Cardiac septum (tissue), 1 donor: ENCODE measurements at places on chromosomes 13 and 19.

GRCh38 chr19:5787409-5788182 is 3.0 kb upstream of the PRR22 start:
- DNase-seq = no peak

DNA sequence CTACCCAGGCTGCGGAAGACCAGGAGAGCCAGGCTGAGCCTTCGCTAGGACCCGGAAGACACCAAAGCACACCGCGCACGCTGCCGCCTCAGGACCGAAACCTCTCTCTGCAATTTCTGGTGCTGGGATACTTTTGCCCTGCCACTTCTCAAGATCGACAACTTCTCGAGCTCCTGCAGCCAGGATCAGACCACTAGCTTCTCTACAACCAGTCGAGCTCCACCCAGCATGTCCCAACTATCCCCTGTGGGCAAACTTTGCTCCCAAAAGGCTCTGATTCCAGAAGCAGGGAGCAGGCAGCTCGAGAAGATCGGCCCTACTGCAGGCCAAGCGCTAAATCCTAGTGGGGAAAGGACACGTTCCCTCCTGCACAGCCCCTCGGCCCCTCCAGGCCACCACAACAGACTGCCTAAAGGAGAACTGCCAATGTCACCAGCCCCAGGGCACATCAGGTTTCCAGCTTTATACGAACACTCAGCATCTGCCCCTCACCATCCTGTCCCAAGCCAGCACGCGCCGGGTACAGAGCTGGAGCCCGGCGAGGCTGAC is 979 bp downstream of the AKAP8 start:
- no peak for DNase-seq

DNA sequence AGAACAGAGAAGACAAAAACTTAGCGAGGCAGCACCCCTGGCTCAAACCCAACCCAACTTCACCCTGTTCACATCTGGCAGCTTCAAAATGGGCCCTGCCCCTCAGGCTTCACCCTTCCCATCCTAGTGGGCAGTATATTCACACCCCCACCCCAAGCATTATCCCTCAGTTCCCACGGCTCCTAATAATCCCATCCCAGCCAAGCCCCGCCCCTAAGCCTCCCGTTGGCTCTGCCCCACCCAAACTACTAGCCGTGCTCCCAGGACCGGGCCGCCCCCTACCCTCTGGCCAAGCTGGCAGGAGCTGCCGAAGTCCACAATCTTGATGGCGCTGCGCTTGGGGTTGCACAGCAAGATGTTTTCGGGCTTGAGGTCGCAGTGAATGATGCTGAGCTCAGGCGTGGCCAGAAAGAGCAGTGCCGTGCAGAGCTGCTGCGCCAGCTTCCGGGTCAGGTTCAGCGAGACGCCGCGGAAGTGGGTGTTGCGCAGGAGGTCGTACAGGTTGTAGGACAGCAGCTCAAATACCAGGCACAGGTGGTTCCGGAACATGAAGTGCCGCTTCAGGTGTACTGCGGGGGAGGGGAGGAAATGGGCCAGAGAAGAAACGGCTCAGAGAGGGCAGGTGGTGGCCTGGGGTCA is 5.8 kb downstream of the DYRK1B start:
- peak; percentile 69 for DNase-seq

- no peak for DNase-seq
These were observed 6.6 kb upstream of the FBXW9 start for GRCh38 chr19:12703046-12703445.

GRCh38 chr13:31209172-31209840 is 9.5 kb downstream of the B3GLCT start:
- no peak for DNase-seq

DNA sequence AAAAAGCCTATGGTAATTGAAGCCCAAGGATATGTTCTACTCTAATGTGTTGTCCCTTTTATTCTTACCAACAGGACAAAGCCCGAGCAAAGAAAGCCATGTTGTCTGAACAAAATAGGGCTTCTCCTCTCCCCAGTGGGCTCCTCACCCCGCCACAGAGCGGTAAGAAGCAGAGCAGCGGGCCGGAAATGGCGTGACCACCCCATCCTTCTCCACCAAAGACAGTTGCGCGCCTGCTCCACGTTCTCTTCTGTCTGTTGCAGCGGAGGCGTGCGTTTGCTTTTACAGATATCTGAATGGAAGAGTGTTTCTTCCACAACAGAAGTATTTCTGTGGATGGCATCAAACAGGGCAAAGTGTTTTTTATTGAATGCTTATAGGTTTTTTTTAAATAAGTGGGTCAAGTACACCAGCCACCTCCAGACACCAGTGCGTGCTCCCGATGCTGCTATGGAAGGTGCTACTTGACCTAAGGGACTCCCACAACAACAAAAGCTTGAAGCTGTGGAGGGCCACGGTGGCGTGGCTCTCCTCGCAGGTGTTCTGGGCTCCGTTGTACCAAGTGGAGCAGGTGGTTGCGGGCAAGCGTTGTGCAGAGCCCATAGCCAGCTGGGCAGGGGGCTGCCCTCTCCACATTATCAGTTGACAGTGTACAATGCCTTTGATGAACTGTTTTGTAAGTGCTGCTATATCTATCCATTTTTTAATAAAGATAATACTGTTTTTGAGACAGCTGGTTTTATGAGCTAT is 12.0 kb downstream of the CCNE1 start:
- peak; percentile 7 for DNase-seq

- DNase-seq = no peak
These were observed 43.1 kb upstream of the STARD13 start for GRCh38 chr13:33328701-33329100.

GRCh38 chr19:30116984-30117555 is 175.0 kb downstream of the URI1 start:
- DNase-seq = no peak

- DNase-seq = no peak
These were observed 560 bp downstream of the NDUFA7 start for GRCh38 chr19:8320564-8321066.

GRCh38 chr13:75418997-75419396 is 63.0 kb downstream of the TBC1D4 start:
- no peak for DNase-seq

GRCh38 chr13:99415014-99415650 is 86.1 kb upstream of the TM9SF2 start:
- DNase-seq = peak; percentile 31

- DNase-seq = no peak
These were observed at the start of gene PPM1N for GRCh38 chr19:45498411-45499195. PPM1N (plus strand) TSS chr19:45498443; CDS start chr19:45498473, 30 bp downstream.

- DNase-seq = no peak
These were observed 6.4 kb downstream of the EGLN2 start for GRCh38 chr19:40805258-40805868.

DNA sequence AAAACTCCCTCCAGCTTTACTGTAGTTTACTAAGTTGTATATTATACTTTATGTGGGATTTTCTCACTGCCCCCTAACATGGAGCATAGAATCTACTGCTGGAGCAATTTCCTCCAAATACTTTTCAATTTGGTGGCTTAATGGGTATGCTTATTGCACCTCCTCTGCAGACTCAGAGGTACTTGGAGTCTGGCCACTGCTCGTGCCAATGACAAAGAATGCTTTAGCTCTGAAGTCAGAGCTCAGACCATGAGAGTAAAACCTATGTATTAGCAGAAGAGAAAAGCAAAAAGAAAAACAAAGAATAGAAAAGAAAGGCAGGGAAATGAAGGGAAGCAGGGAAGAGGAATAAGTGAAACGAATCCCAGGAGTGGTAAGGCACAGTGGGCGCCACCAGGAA is 71.9 kb downstream of the SUCLA2 start:
- no peak for DNase-seq

DNA sequence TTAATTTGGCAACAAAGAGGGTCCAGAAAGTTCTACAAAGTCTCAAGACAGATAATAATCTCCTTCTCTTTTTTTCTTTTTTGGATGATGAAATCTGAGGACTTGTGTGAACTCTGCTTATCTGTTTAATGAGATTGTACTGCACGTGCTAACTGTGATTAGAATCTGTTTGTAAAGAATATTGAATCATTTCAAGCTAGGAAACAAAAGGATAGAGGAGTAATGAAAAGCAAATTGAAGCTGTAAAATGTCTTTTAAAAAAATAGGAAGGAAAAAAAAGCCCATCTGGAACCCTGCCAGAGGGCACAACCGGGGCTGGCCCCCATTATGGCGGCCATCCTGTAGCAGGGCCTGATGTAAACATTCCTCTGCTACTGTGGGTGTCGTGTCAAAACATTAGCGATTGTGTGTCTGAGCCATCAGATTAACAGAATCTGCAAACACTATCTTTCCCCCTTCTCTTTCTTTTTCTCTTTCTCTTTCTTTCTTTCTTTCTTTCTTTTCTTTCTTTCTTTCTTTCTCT is 83.0 kb downstream of the FLT1 start:
- DNase-seq = no peak

GRCh38 chr13:113935001-113935844 is 38.7 kb downstream of the C13orf46 start:
- DNase-seq = peak; percentile 72

DNA sequence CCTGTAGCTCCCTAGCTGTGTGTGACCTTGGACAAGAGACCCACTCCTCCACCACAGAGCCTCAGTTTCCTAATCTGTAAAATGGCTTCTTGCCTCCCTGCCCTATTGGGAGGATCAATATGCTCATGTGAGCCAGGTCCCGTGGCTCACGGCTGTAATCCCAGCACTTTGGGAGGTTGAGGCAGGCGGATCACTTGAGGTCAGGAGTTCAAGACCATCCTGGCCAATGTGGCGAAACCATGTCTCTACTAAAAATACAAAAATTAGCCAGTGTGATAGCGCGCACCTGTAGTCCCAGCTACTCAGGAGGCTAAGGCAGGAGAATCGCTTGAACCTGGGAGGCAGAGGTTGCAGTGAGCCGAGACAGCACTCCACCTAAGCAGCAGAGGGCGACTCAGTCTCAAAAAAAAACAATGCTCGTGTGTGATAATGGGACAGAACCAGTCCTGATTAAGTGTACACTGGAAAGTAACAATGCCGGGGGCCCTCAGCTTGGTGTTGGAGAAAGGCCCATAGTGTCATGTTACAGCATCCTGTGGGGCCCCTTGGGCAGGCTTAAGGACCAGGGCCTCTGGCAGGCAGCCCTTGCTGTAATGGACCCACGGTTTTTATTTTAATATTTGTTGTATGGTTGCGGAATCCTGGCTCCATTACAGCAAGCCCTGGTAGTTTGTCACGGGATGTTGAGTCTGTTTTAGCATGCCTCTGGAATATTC is 6.8 kb downstream of the RPS11 start:
- DNase-seq = no peak

GRCh38 chr13:27961227-27962085 is 7.7 kb downstream of the CDX2 start:
- no peak for DNase-seq

- DNase-seq = no peak
These were observed 110.2 kb upstream of the SPATA13 start for GRCh38 chr13:24050292-24050711.

DNA sequence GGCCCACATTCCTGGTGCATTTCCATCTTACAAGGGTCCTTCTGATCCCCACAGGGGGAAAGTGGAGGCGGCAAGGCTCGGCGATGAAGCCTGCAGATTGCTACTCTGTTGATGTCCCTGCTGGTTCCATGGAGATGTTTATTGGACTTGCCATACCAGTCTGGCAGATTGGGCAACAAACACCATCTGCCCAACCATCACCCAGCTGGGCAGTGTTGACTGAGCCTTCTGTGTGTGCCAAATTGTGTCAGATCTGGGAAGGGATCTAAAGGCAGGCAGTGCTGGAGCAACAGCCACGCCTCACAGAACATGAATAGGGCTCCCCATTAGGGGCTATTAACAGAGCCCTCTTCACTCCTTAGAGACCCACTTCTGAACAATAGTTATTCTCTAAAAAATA is 35.0 kb downstream of the FLT1 start:
- no peak for DNase-seq

DNA sequence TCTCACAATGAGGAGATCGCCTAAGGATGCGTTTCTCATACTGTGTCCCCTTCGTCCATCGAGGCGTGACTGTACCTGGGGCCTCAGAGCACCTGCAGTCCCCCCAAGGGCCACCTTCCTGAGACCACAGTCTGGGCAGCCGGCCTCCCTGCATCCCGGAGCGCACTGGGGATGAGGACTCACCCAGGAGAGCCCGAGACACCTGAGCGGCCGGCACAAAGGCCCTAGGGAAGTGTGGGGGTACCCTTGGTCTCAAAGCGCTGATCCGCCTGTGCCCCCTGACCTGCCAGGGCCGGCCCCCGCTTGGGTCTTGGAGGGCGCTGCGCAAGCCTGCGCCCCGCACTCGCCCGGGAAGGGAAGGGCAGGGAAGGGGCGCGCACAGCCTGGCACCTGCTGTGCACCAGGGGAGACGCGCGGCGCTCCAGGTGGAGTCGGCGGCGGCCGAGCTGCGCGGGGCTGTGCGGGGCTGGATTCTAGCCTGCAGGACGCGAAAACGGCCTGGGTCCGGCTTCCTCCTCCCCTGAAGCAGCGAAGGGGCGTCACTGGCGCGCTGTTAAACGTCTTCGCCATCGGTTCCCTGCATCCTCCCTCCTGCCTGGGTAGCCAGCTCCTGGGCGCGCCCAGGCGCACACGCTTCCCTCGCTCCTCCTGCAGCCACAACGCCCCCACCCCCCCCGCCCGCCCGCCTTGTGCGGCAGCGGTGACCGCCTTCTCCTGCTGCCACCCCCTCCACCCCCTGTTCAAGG is 13.6 kb upstream of the USP29 start:
- no peak for DNase-seq

DNA sequence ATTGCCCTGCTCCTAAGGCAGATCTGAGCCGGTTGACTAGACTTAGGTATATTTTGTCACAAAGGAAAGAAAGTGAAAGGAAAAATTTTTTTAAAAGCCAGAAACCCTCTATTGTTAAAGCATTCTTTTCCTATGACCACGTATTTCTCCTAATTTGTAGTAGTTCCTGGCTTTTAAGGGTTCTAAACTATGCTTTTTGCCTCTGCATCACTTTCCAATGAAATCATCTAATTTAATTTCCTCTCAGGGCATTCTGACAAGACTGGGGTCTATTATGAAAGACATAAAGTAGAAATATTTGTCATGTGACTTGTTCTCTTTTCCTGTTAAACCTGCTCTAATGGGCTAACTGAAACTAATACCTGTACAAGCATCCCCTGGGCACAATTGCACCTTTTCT is 233.0 kb upstream of the PRR20A start:
- DNase-seq = no peak

- DNase-seq = no peak
These were observed 66.2 kb downstream of the FOXO1 start for GRCh38 chr13:40600149-40600751.

DNA sequence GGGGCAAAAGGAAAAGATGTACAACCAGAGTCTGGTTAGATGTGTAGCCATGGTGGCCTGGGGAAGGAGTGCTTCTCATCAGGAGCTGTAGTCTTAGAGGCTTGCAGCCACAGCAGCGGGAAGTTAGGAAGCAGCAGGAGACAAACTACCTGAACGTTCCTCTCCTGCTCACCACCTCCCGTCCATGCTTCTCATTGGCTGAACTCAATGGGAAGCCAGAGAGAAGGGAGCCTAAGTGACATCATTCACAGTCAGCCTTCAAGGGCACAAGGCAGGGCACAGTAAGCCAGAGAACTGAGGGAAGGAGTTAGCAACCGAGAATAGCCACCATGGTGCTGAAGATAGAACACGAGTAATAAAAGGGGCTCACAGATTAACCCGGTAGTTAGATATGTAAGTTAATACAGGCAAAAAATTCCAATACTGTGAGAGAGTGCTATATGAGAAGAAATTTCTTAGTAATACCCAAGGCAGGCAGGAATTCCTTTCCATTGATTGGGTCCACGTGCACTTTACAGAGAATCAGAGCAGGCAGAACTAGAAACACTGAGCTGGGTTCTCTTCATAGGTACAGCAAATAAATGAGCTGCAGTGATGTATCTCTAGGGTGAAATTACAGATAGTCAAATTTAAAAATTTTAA is 391.5 kb upstream of the DACH1 start:
- DNase-seq = no peak
